ENCODE measurements at places on chromosomes 5 and 9.

- DNase-seq = no peak
Measured at GRCh38 chr9:135847833-135848232, 59.5 kb downstream of the CAMSAP1 start.

- no peak for DNase-seq
Measured at GRCh38 chr5:126723643-126724042, 53.3 kb upstream of the LMNB1 start.

DNA sequence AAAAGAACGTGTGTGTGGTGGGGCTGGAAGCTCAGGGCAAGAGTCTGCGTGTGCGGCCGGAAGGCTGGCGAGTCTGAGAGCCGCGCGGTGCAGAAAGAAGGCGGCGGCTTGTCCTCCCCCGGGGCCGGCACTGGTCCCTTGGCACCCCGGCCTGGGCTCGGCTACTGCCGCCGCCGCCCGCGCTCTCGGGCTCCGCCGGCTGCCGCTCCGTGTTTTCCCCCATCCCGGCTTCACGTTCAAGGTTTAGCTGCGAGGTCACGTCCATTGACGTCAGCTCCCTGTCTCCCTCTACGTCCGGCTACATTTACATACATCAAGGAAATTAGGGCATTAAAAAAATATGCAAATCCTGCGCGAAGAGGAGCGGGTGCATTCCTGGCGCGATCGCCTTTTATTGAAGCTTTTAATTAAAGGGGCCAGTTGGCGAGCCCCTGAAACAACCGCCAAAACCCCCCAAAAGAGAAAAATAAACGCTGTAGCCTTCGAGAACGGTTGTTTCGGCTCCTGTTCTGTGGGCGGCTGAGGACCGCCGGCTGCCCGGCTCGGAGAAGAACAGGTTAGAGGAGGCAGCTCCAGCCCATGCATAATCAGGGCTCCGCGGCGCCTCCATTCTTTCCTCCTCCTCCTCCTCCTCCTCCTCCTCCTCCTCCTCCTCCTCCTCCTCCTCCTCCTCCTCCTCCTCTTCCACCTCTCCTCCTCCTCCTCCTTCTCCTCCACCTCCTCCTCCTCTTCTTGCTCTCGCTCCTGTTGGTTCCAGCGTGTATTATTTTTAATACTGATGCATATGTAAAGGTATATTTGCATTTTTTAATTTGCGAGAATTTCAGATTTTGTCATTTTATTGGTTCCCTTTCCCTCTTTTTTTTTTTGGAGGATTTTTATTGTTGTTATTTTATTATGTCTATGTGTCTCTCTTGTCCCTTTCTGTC is 207.0 kb downstream of the MEF2C start:
- DNase-seq = no peak

- DNase-seq = no peak
Measured at GRCh38 chr5:2492476-2492875, 259.0 kb downstream of the IRX2 start.

GRCh38 chr9:125815568-125815967 is 68.4 kb downstream of the PBX3 start:
- no peak for DNase-seq
